ENCODE measurements at places on chromosomes 2 and 18. TPM values are rescaled to one million over a fixed set of nuclear protein-coding genes. Genes with fewer than 3 reads are reported as not detected.

Gene DLX2
- total RNA-seq: 0.78 TPM

Gene ASB3
- total RNA-seq: 24.2 TPM

Gene DTYMK
- 17.9 TPM for total RNA-seq

DNA sequence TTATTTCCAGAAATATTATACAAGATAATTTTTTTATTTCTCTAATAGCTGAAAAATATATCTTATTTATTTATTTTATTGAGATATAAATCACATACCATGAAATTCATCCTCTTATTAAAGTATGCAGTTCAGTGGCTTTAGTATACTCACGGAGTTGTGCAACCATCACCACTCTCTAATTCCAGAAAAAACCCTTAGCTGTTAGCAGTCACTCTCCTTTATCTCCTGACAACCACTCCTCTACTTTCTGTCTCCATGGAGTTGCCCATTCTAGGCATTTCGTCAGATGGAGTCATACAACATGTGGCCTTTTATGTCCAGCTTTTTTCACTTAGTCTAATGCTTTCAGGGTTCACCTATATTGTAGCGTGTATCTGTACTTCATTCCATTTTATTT lies 66.5 kb downstream of the TCF7L1 start:
- no peak overlapping the region for H3K27ac ChIP-seq
- no peaks in the 10 kb centered on the region for H3K36me3 ChIP-seq
- no peak for DNase-seq
- H3K4me1 ChIP-seq: peaks cover 16% of the 10 kb centered on the region
- no peak overlapping the region for H3K4me3 ChIP-seq
- no peaks in the 10 kb centered on the region for H3K27me3 ChIP-seq

DNA sequence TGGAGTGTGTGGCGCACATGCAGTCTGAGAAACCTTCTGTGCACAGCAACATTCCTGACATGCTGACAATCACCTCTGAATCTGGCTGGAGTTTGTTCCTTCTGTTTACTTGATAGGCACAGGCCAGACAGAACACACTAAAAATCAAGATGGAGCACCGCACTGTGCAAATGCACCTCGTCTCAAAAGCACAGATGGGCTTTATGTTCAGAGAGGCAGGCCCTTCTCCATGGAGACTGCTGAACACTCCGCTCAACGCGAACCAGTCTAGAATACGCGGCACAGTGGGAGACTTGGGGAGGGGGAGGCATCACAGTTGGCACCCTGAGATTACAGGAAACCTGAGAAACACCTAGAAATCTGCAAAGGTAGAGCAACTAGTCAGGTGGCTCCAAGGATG lies 58.4 kb upstream of the DNMT3A start:
- H3K4me1 ChIP-seq: no peaks in the 10 kb centered on the region
- H3K27me3 ChIP-seq: no peaks in the 10 kb centered on the region
- no peak overlapping the region for H3K4me3 ChIP-seq
- no peak for DNase-seq
- no peak overlapping the region for H3K27ac ChIP-seq
- no peaks in the 10 kb centered on the region for H3K36me3 ChIP-seq

- no peak for DNase-seq
- H3K36me3 ChIP-seq: no peaks in the 10 kb centered on the region
- H3K27me3 ChIP-seq: no peaks in the 10 kb centered on the region
- H3K27ac ChIP-seq: no peak overlapping the region
These were observed 38.4 kb upstream of the FRZB start for GRCh38 chr2:182904844-182905243.

DNA sequence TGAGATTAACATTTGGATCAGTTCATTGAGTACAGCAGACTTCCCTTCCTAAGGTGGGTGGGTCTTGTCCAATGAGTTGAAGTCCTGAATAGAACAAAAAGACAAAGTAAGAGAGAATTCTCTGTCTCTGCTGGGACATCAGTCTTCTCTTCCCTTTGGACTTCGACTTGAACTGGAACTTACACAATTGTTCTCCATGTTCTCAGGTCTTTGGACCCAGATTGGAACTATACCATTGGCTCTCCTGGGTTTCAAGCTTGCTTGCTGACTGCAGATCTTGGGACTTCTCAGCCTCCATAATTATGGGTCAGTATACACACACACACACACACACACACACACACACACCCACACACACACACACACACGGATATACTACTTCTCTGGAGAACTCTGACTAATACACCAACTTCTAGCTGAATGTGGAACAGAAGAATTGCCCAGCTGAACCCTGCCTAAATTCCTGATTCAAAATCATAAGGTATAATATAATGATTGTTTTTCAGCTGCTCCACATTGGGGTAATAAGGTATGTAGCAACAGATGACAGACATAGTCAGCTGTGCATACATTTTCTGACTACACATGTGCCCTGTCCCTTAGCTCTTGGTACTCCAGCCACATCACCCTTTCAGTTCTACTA lies 214.0 kb downstream of the TGIF1 start:
- no peak overlapping the region for H3K4me3 ChIP-seq
- DNase-seq: no peak
- no peak overlapping the region for H3K27ac ChIP-seq
- H3K36me3 ChIP-seq: no peaks in the 10 kb centered on the region

GRCh38 chr18:11251891-11252270 lies 102.5 kb upstream of the PIEZO2 start:
- H3K27me3 ChIP-seq: no peaks in the 10 kb centered on the region
- H3K4me1 ChIP-seq: peaks cover 9% of the 10 kb centered on the region
- no peaks in the 10 kb centered on the region for H3K36me3 ChIP-seq
- H3K27ac ChIP-seq: no peak overlapping the region

DNA sequence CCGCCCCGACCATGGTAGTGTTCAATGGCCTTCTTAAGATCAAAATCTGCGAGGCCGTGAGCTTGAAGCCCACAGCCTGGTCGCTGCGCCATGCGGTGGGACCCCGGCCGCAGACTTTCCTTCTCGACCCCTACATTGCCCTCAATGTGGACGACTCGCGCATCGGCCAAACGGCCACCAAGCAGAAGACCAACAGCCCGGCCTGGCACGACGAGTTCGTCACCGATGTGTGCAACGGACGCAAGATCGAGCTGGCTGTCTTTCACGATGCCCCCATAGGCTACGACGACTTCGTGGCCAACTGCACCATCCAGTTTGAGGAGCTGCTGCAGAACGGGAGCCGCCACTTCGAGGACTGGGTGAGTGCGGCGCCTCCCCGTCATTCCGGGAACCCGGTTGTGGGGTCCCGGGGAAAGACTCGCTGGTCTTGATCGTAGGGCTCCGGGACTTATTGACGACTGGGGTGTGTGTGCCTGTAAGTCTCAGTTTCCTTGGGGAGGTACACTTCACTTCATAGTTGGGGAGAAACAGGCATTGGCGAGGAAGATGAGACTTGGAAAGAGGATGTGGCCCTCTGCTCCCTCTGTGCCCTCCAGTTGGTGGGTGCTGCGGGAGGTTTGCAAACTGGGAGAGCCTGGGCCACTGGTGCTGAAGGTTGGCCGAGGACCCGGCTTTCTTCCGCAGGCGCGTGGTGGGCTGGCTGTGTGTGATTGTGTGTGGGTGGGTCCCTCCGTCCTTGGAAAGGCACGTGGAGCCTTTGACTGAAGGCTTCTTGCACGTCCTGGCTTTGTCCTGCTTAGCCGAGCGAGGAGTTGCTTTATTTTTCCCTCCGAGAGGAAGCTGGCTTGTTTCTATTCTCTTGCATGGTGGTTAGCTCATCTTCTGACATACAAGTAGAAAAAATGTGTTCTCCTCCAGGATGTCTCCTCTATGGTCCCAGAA lies 886 bp downstream of the PRKCE start:
- H3K27ac ChIP-seq: peak overlapping the region; percentile 99
- no peaks in the 10 kb centered on the region for H3K36me3 ChIP-seq
- no peaks in the 10 kb centered on the region for H3K27me3 ChIP-seq
- peaks cover 22% of the 10 kb centered on the region for H3K4me1 ChIP-seq
- H3K4me3 ChIP-seq: peak overlapping the region; percentile 64

DNA sequence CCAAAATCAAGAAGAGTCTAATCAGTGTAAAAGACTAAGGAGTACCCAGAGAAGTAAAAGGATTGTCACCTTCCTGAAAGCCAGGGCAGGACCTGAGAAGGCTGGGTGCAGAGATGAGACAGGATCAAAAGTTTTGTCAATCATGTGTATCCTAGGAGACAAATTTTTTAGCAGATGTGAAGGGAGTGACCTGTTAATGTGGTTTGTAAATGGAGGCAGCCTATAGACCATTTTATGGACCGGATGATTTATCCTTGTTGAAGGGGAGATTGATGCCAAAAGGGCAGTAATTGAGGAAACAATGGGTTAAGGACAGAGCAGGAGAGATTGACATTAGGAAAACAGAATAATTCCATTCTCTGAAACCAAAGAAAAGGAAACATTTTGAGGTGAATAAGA lies 813 bp downstream of the NDC80 start:
- H3K4me1 ChIP-seq: peaks cover 5% of the 10 kb centered on the region
- no peaks in the 10 kb centered on the region for H3K27me3 ChIP-seq
- H3K36me3 ChIP-seq: no peaks in the 10 kb centered on the region
- H3K4me3 ChIP-seq: no peak overlapping the region
- no peak overlapping the region for H3K27ac ChIP-seq

DNA sequence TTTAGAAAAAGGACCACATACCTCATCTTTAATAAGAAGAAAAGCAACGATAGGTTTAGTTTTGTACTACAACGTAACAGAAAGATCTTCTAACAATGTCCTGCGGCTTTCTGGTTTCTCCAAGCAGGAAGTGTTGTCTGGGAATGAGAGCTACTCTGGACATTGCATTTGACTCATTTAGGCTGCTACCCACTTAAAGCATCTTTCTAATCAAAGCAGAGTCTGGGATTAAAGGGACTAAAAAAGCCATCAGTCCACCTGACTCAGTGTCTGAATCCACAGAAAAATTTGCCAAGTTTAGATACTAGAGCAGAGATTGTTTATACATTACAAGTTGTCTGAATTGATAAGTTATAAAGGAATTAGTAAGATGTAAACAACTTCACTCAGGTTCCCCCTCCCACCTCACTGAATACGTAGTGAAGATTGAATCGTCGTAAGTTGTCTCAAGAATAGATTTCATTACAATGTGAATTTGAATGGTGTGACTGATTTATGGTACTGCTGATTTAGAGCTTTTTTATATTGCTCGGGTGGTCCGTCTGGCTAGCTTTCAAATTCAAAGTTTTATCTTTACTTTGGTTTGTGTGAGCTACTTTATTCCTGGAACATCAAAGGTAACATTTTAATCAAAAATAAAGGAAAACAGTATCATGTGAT lies 70.2 kb upstream of the SMIM21 start:
- no peaks in the 10 kb centered on the region for H3K36me3 ChIP-seq
- H3K27ac ChIP-seq: no peak overlapping the region
- H3K4me3 ChIP-seq: no peak overlapping the region

DNA sequence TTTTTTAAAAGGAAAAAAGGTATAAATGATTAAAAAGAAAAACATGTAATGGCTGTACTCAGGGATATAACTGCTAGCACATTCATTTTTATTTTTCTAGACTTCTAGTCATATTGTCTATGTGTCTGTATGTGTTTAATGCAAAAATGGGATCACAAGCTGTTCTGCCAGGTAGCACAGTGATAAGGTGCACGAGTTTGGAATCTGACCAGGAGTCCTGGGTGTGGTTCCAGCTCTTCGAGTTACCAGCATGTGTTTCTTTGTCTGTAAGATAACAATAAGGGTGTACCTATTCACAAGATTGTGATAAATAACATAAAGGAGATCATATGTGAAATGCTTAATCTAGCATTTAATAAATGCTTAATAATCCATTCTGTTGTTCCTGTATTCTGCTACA lies 145.3 kb downstream of the PKP4 start:
- DNase-seq: no peak
- H3K36me3 ChIP-seq: no peaks in the 10 kb centered on the region
- no peak overlapping the region for H3K27ac ChIP-seq
- H3K4me1 ChIP-seq: peaks cover 8% of the 10 kb centered on the region

- peak; percentile 55 for DNase-seq
- H3K27ac ChIP-seq: peak overlapping the region; percentile 44
- no peak overlapping the region for H3K4me3 ChIP-seq
These were observed 391.7 kb downstream of the PTPRM start for GRCh38 chr18:7958897-7959146.

- H3K27me3 ChIP-seq: no peaks in the 10 kb centered on the region
- H3K4me1 ChIP-seq: no peaks in the 10 kb centered on the region
- H3K36me3 ChIP-seq: no peaks in the 10 kb centered on the region
- no peak overlapping the region for H3K27ac ChIP-seq
- DNase-seq: no peak
These were observed 65.1 kb upstream of the YWHAQ start for GRCh38 chr2:9695941-9696340.

GRCh38 chr18:13369353-13369752 lies 150.8 kb downstream of the LDLRAD4 start:
- no peak overlapping the region for H3K4me3 ChIP-seq
- peaks cover 14% of the 10 kb centered on the region for H3K4me1 ChIP-seq
- H3K27me3 ChIP-seq: no peaks in the 10 kb centered on the region
- H3K36me3 ChIP-seq: no peaks in the 10 kb centered on the region

DNA sequence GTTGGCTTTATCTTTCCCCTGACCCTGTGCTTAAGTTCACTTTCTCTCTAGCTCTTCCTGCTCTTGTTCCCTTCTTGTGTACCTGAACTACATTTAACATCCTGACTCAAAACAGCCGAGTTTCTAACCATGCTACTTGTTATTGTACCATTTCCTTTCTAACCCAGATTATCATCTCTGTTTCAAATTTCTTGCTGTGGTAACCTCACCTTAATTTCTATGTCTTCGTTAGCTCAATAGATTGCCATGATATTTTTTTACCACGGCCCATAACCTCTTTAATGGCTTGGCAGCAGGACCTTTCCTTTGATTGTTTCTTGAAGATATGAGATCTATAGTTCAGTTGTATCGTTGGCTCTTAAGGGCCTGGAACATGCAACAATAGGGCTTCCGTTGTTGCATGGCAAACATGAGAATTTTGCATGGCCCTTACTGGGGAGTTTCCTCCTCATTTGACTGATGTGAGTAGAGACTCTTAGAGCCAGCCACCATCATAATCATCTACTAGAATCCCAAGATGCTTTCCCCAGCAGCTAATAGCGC lies 11.1 kb downstream of the CFAP36 start:
- no peak overlapping the region for H3K4me3 ChIP-seq
- H3K36me3 ChIP-seq: peaks cover 27% of the 10 kb centered on the region
- H3K4me1 ChIP-seq: no peaks in the 10 kb centered on the region
- no peak for DNase-seq
- no peaks in the 10 kb centered on the region for H3K27me3 ChIP-seq
- H3K27ac ChIP-seq: no peak overlapping the region

GRCh38 chr18:58502628-58503027 lies 126.3 kb downstream of the ALPK2 start:
- H3K27ac ChIP-seq: no peak overlapping the region
- no peaks in the 10 kb centered on the region for H3K4me1 ChIP-seq

DNA sequence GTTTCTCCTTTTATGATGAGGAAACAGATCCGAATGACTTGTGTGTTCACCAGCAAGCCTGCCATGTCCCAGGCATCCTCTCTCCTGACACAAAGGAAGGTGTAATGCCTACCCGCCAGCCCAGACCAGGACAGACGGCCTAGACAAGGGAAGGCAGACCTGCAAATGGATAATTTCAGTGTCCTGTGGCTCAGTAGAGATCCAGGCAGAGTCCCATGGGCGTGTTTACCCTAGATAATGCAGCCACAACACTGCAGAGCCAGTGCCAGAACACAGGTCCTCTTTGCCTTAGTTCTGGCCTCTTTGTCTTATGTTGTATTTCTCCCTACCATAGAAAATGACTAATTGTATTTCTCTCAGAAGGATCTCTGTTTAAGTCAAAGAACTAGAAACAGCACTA lies 12.7 kb downstream of the TRAPPC12 start:
- peaks cover 25% of the 10 kb centered on the region for H3K36me3 ChIP-seq
- H3K27ac ChIP-seq: no peak overlapping the region
- H3K4me1 ChIP-seq: no peaks in the 10 kb centered on the region
- H3K27me3 ChIP-seq: no peaks in the 10 kb centered on the region
